Psoas muscle (tissue), 8 donors: ENCODE measurements at places on chromosomes 1 and 21. TPM values are rescaled to one million over a fixed set of nuclear protein-coding genes. Genes with fewer than 3 reads are reported as not detected.

DNA sequence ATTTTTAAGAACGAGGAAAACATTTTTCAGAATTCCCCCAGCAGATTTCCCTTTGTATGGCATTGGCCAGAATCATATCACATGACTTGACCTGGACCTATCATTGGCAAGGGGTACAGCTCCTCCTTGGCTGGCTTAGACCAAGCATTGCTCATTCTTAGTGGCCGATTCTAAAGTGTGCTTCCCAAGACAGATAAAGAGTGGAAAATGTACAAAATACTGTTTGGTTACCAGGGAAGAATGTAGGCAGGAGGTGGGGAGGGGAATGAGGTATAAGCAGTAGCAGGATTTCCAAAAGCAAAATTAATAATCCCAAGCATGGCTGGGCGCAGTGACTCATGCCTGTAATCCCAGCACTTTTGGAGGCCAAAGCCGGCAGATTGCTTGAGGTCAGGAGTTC lies 75.6 kb upstream of the KRTAP11-1 start:
- no peak for DNase-seq
- no peaks in the 10 kb centered on the region for H3K36me3 ChIP-seq

DNA sequence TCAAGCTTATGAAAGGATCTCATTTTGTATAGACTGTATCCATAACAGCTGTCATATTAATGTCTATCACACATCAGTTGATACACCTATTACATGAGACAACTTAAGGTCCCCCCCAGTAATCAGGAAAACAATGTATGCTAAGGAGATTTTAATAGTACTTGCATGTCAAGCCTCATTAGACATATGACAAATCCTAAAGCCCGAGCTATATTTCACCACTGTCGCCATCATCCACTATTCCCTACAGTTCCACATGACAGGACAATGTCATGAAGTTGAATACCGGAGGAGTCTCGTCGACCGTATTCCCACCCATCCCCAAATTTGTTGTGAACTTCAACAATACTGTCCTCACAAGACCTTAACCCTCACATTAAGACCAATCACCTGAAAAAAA lies 3.4 kb downstream of the HMGN1 start:
- H3K36me3 ChIP-seq: no peaks in the 10 kb centered on the region
- H3K27ac ChIP-seq: no peak overlapping the region
- no peak for DNase-seq

DNA sequence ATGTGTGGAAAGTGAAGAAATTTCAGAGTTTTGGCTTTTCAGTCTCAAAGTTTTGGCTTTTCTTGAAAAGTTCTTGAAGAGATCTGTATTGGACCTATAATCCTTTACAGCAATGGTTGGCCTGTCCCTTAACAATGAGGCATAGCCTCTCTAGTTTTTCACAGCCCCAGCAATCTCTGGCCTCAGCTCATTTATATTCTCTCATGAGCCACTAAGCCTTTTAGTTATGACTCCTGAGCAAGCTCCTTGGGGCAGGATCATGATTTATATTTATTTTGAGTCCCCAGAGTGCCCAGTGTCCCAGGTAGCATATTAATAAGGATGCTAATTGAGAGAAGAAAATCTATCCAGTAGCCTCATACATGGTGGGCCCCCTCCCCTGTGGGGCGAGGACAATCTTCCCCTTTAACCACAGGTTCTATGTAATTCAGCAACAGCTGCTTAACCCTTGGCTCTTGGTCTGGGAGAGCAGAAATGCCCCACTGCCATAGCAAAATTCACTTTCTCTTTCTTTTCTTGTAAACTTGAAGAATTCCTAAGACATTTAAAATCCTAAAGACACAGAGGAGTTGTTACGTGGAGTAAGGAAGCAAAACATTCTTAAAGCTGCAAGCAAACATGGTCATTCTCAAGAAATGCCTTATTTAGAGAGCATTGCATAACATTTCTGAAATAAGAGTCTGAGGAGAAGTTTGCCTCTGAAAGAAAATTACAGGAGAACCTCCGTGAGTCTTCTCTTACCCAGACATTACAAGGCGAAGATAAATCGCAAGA lies 6.3 kb downstream of the NGF start:
- H3K4me1 ChIP-seq: no peaks in the 10 kb centered on the region
- H3K36me3 ChIP-seq: no peaks in the 10 kb centered on the region
- no peak for DNase-seq
- H3K27ac ChIP-seq: peak overlapping the region; percentile 4
- H3K27me3 ChIP-seq: no peaks in the 10 kb centered on the region

GRCh38 chr1:25774206-25774803 lies 25.7 kb upstream of the SELENON start:
- no peaks in the 10 kb centered on the region for H3K36me3 ChIP-seq
- H3K27me3 ChIP-seq: no peaks in the 10 kb centered on the region
- H3K4me3 ChIP-seq: no peak overlapping the region
- H3K27ac ChIP-seq: no peak overlapping the region
- peaks cover 19% of the 10 kb centered on the region for H3K4me1 ChIP-seq

- H3K4me1 ChIP-seq: no peaks in the 10 kb centered on the region
- no peaks in the 10 kb centered on the region for H3K36me3 ChIP-seq
- no peak overlapping the region for H3K27ac ChIP-seq
Measured at GRCh38 chr1:213269829-213270228, 218.8 kb downstream of the RPS6KC1 start.

GRCh38 chr1:64745986-64746940 lies 1.4 kb downstream of the RAVER2 start:
- no peaks in the 10 kb centered on the region for H3K27me3 ChIP-seq
- H3K4me3 ChIP-seq: peak overlapping the region; percentile 94
- peaks cover 34% of the 10 kb centered on the region for H3K4me1 ChIP-seq
- H3K27ac ChIP-seq: peak overlapping the region; percentile 83

GRCh38 chr1:55965981-55966461 lies 613.3 kb downstream of the PLPP3 start:
- H3K4me1 ChIP-seq: no peaks in the 10 kb centered on the region
- no peak for DNase-seq
- H3K36me3 ChIP-seq: no peaks in the 10 kb centered on the region
- no peak overlapping the region for H3K27ac ChIP-seq

DNA sequence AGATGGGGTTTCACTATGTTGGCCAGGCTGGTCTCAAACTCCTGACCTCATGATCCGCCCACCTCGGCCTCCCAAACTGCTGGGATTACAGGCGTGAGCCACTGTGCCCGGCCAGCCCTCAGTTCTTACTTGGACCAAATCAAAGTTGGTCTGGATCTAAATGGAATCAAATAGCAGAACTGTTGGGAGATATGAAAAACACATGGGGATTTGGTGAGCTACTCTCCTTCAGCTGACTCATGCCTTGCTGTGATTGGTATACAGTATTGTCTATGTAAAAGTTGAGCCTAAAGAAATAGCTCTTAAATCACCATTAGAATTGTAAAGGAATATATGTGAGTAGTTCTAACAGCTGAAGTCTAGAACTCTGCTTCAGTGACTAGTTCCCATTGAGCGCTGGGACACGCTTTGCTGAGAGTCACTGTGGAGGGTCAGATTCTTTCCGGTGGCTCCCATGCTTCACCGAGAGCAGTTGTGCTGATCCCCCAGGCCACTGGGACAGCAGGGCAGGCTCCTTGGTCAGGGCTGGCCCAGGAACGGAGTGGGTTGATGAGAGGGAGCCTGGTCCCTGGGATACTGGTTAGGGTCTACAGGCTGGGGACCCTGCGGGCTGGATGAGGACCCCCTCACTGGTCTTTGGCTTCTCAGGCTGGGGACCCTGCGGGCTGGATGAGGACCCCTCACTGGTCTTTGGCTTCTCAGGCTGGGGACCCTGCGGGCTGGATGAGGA lies 14.0 kb downstream of the PKNOX1 start:
- no peaks in the 10 kb centered on the region for H3K36me3 ChIP-seq
- no peak for DNase-seq
- no peak overlapping the region for H3K27ac ChIP-seq
- H3K4me3 ChIP-seq: no peak overlapping the region
- no peaks in the 10 kb centered on the region for H3K27me3 ChIP-seq

- H3K27ac ChIP-seq: no peak overlapping the region
- no peaks in the 10 kb centered on the region for H3K4me1 ChIP-seq
- no peak overlapping the region for H3K4me3 ChIP-seq
- no peak for DNase-seq
- no peaks in the 10 kb centered on the region for H3K27me3 ChIP-seq
- peaks cover 53% of the 10 kb centered on the region for H3K36me3 ChIP-seq
Measured at GRCh38 chr1:27824411-27824810, 6.2 kb upstream of the PPP1R8 start.

GRCh38 chr1:108643492-108644335 lies 17.2 kb downstream of the HENMT1 start:
- H3K27ac ChIP-seq: no peak overlapping the region
- no peaks in the 10 kb centered on the region for H3K4me1 ChIP-seq
- H3K36me3 ChIP-seq: no peaks in the 10 kb centered on the region
- no peaks in the 10 kb centered on the region for H3K27me3 ChIP-seq
- no peak overlapping the region for H3K4me3 ChIP-seq

- DNase-seq: peak; percentile 35
- peak overlapping the region; percentile 56 for H3K27ac ChIP-seq
- H3K36me3 ChIP-seq: peaks cover 97% of the 10 kb centered on the region
- H3K4me3 ChIP-seq: peak overlapping the region; percentile 60
- H3K27me3 ChIP-seq: no peaks in the 10 kb centered on the region
Measured at GRCh38 chr1:228276174-228276831, 68.5 kb downstream of the OBSCN start.

- H3K4me1 ChIP-seq: no peaks in the 10 kb centered on the region
- H3K27me3 ChIP-seq: no peaks in the 10 kb centered on the region
- DNase-seq: no peak
- no peak overlapping the region for H3K27ac ChIP-seq
- H3K4me3 ChIP-seq: no peak overlapping the region
Measured at GRCh38 chr21:40829791-40830190, 17.2 kb downstream of the DSCAM start.

GRCh38 chr21:35984654-35985361 lies 75.5 kb downstream of the SETD4 start:
- no peak overlapping the region for H3K4me3 ChIP-seq
- H3K27me3 ChIP-seq: no peaks in the 10 kb centered on the region
- H3K36me3 ChIP-seq: no peaks in the 10 kb centered on the region
- peaks cover 2% of the 10 kb centered on the region for H3K4me1 ChIP-seq

DNA sequence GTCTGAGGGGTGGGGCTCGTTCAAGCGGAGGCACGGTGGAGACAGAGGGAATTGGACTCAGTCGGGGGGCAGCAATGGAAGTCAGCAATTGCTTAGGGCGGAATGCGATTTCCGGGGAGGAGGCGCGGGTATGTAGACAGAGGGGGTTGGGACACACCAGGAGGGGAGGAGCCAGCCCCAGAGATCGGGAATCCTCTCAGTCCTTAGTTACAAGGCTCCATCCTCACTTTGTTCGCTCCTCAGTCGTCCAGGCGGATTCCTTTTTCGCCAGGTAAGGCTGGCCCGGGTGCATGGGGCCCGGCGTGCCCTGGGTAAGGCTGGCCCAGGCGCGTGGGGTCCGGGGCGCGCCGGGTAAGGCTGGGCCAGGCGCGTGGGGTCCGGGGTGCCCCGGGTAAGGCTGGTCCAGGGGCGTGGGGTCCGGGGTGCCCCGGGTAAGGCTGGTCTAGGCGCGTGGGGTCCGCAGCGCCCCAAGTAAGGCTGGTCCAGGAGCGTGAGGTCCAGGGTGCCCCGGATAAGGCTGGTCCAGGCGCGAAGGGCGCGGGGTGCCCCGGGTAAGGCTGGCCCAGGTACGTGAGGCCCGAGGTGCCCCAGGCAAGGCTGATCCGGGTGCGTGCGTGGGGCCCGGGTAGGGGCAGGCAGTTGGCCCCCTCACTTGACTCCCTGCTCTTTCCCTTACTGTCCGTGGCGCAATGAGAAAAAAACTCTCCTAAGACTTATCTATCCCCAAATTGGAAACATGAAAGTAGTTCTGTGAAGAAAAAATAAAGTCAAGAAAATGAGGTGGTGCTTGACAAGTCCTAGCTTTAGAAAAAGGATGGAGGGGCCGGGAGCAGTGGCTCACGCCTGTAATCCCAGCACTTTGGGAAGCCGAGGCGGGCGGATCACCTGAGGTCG lies at the start of gene L1TD1:
Gene L1TD1 (plus strand): TSS at position 199 of the 894 bp plus-strand sequence. CDS start 11,780 bp downstream, outside the sequence.
- no peaks in the 10 kb centered on the region for H3K36me3 ChIP-seq
- no peak within 1 kb of the TSS for H3K27ac ChIP-seq
- no peaks in the 10 kb centered on the region for H3K27me3 ChIP-seq
- H3K4me1 ChIP-seq: no peaks in the 10 kb centered on the region
- H3K4me3 ChIP-seq: peak within 1 kb of the TSS; percentile 15
- no peak for DNase-seq

DNA sequence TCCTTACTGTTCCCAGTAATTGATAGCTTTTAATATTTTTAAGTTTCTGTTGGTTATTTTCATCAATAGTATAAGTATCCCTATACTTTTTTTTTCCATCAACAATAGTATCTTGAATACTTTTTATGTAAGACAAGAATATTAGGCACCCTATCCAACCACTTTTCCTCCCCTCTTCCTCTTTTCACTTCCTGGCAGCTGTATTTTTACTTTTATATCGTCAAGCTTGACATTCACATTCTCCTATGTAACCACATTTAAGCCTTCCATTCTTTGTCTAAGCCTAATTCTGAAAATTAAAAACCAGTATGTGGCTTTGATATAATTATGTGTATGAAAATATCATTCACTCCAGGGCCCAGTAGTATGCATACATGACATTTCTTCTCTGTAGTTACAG lies 9.3 kb downstream of the TMEM39B start:
- H3K27me3 ChIP-seq: no peaks in the 10 kb centered on the region
- H3K4me1 ChIP-seq: no peaks in the 10 kb centered on the region
- no peak overlapping the region for H3K27ac ChIP-seq
- no peak overlapping the region for H3K4me3 ChIP-seq
- no peak for DNase-seq

DNA sequence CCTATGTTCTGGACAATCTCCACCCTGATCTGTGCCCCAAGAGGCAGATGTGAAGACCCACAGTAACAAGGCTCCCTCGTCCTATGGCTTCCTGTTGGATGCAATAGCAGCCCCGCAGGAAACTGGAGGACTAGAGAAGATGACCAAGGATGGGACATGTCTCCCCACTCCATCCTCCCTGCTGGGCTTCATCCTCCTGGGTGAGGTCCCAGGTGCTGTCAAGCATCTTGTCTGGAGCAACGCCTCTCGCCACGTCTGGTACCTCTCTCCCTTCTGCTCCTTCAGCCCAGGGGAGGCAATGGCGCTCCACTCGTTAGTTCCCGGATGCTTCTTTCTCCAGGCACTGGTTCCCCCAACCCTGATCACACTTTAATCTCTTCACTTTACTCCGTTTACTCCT lies 11.1 kb downstream of the HSF2BP start:
- no peak overlapping the region for H3K4me3 ChIP-seq
- H3K27me3 ChIP-seq: no peaks in the 10 kb centered on the region
- DNase-seq: no peak

DNA sequence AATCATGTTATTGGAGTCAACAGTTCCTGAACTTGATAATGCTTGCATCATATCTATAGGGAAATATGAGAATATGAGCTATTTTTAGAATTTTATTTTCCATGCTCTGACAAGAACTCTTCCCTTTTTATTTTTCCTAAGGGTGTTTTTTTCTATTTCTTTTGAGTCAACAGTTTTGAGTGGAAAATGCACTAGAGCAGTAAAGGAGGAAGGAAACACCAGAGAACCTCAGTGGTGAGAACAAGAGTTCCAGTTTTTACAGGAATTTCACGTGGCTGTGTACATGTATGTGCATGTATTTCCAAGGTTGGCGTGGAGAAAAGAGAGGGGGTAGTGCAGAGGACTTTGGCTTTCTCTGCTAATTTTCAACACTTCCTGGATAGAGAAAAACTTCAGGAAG lies 63.6 kb upstream of the TNFSF18 start:
- H3K4me1 ChIP-seq: no peaks in the 10 kb centered on the region
- no peak for DNase-seq
- no peak overlapping the region for H3K27ac ChIP-seq
- H3K36me3 ChIP-seq: no peaks in the 10 kb centered on the region
- no peak overlapping the region for H3K4me3 ChIP-seq

The CNR2 gene
- 0.08 TPM for total RNA-seq

The WDR64 gene
- total RNA-seq: not detected

The SLC2A5 gene
- 12.8 TPM for total RNA-seq

The UBE4B gene
- total RNA-seq: 48.3 TPM

The SMCP gene
- not detected for total RNA-seq
